Naive thymus-derived CD4-positive, alpha-beta T cell (primary cell): ENCODE measurements at places on chromosomes 6 and 20. TPM values are rescaled to one million over a fixed set of nuclear protein-coding genes. Genes with fewer than 3 reads are reported as not detected.

- H3K36me3 ChIP-seq, result no peaks in the 10 kb centered on the region
- H3K27ac ChIP-seq, result no peak overlapping the region
- H3K4me1 ChIP-seq, result peaks cover 3% of the 10 kb centered on the region
- no peaks in the 10 kb centered on the region for H3K27me3 ChIP-seq
- H3K4me3 ChIP-seq, result no peak overlapping the region
- no peak for DNase-seq
These were observed 9.5 kb downstream of the HSPA12B start for GRCh38 chr20:3741836-3742458.

- no peak overlapping the region for H3K4me3 ChIP-seq
- H3K36me3 ChIP-seq, result no peaks in the 10 kb centered on the region
- DNase-seq, result no peak
- H3K27ac ChIP-seq, result no peak overlapping the region
These were observed 31.2 kb downstream of the MUC22 start for GRCh38 chr6:31041372-31041974.

GRCh38 chr6:168601111-168601510 is 160.1 kb downstream of the SMOC2 start:
- no peaks in the 10 kb centered on the region for H3K4me1 ChIP-seq
- no peaks in the 10 kb centered on the region for H3K36me3 ChIP-seq
- no peak overlapping the region for H3K4me3 ChIP-seq
- no peak overlapping the region for H3K27ac ChIP-seq

Gene RUNX2
- 2.3 TPM for polyA plus RNA-seq

GRCh38 chr6:66735106-66735890 is 1028.3 kb upstream of the EYS start:
- H3K4me1 ChIP-seq, result no peaks in the 10 kb centered on the region
- no peaks in the 10 kb centered on the region for H3K27me3 ChIP-seq
- no peak overlapping the region for H3K4me3 ChIP-seq
- no peak for DNase-seq

Gene GTSF1L
- not detected for polyA plus RNA-seq

DNA sequence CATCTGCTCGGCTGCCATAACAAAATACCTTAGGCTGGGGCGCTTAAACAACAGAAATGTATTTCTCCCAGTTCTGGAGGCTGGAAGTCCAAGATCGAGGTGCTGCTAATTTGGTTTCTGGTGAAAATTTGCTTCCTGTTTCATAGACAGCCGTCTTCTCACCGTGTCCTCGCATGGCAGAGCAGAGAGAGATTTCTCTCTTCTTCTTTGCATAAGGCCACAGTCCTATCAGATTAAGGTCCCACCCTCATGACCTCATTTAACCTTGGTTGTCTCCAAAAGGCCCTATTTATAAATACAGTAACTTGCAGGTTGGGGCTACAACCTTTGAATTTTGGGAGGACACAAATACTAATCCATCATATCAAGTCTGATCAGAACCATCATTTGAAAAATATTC is 544.3 kb downstream of the KIF16B start:
- no peaks in the 10 kb centered on the region for H3K4me1 ChIP-seq
- no peak overlapping the region for H3K4me3 ChIP-seq
- no peaks in the 10 kb centered on the region for H3K36me3 ChIP-seq

DNA sequence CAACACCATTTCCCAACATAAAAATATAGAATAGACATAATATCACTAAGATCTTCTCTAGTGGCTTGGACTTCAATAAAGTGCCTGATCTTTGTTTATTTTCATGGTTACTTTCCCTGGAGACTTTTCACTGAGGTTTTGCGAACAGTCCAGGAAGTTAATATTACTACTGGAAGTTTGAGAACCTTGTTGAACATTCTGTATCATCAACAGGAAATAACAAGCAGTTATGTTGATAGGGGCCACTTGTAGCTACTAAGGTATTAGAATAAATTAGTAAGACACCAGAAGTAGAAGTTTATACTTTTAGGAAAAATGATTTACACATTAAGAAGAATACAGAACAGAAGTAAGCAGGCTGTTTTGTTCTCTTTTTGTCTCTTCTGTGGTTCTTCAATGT is 180.2 kb downstream of the TFAP2B start:
- no peak overlapping the region for H3K27ac ChIP-seq
- H3K4me1 ChIP-seq, result no peaks in the 10 kb centered on the region
- H3K4me3 ChIP-seq, result no peak overlapping the region
- H3K27me3 ChIP-seq, result no peaks in the 10 kb centered on the region
- no peak for DNase-seq

Gene TFAP2B
- not detected for polyA plus RNA-seq

Gene NMBR
- polyA plus RNA-seq, result not detected

DNA sequence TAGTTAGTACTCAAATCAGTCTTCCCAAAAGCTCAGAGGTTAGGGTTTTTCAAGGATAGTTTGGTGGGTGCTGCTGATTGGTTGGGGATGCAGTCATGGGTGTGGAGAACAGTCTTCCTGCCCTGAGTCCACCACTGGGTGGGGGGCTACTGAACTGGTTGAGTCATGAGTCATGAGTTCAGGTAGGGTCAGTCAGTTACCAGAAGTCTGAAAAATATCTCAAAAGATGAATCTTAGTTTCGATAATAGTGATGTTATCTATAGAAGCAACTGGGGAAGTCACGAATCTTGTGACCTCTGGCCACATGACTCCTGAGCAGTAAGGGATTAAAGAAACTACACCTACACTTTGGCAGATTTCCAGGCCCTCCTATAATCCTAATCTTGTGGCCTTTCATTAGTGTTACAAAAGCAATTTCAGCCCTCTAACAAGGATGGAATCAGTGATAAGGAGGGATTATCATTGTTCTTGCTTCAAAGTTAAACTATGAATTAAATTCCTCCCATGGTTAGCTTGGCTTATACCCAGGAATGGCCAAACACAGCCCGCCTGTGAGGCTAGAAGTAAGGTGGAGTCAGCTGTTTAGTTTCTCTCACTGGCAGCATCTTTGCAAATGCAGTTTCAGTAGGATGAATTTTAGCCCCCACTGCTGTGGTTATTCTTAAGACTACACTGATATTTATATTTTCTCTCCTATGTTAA is 33.3 kb upstream of the NKAIN2 start:
- no peaks in the 10 kb centered on the region for H3K36me3 ChIP-seq
- H3K4me3 ChIP-seq, result no peak overlapping the region
- DNase-seq, result no peak
- no peak overlapping the region for H3K27ac ChIP-seq
- H3K4me1 ChIP-seq, result no peaks in the 10 kb centered on the region

DNA sequence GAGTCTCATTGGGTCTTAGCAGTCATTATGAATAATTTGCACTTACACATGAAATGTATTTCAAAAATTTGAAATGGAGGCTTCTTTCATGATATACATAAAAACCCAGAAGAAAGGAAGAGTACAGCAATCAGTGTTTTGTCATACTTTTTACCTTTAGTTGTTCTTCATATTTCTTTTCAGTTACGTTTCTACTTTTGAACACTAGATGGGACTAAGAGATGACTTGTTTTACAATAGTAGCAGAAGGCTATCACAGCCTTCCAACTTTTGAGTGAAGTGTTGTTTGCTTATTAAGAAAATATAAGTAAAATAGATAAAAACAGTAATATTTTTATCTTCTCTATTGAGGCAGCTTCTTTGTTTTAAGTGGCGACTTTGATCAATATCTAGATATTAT is 58.1 kb downstream of the L3MBTL3 start:
- H3K27me3 ChIP-seq, result no peaks in the 10 kb centered on the region
- no peak overlapping the region for H3K4me3 ChIP-seq
- H3K27ac ChIP-seq, result no peak overlapping the region
- DNase-seq, result no peak
- no peaks in the 10 kb centered on the region for H3K4me1 ChIP-seq
- peaks cover 3% of the 10 kb centered on the region for H3K36me3 ChIP-seq

GRCh38 chr6:160999516-160999915 is 7.9 kb downstream of the MAP3K4 start:
- no peaks in the 10 kb centered on the region for H3K36me3 ChIP-seq
- H3K4me3 ChIP-seq, result no peak overlapping the region
- no peaks in the 10 kb centered on the region for H3K27me3 ChIP-seq

DNA sequence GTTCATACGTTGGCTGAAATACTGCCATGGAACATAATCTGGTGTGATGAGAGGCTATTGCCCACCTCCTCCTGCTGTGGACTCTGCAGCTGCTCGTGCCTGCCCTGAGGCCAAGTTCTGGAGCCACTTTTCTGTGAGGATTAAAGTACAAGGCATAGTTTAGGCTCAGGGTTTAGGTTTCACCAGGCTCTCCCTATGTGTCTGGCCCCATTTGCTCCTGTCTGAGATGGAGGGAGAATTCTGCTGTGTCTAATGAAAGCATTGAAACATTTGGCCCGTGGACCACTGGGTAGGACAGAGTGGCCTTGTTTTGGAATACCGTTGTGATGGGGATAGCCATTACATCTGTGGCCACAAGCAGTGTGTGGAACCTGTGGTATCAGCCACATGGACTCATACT is 5.9 kb downstream of the WRNIP1 start:
- H3K4me3 ChIP-seq, result no peak overlapping the region
- no peaks in the 10 kb centered on the region for H3K27me3 ChIP-seq
- H3K27ac ChIP-seq, result no peak overlapping the region
- H3K36me3 ChIP-seq, result peaks cover 9% of the 10 kb centered on the region

Gene BTNL2
- not detected for polyA plus RNA-seq

DNA sequence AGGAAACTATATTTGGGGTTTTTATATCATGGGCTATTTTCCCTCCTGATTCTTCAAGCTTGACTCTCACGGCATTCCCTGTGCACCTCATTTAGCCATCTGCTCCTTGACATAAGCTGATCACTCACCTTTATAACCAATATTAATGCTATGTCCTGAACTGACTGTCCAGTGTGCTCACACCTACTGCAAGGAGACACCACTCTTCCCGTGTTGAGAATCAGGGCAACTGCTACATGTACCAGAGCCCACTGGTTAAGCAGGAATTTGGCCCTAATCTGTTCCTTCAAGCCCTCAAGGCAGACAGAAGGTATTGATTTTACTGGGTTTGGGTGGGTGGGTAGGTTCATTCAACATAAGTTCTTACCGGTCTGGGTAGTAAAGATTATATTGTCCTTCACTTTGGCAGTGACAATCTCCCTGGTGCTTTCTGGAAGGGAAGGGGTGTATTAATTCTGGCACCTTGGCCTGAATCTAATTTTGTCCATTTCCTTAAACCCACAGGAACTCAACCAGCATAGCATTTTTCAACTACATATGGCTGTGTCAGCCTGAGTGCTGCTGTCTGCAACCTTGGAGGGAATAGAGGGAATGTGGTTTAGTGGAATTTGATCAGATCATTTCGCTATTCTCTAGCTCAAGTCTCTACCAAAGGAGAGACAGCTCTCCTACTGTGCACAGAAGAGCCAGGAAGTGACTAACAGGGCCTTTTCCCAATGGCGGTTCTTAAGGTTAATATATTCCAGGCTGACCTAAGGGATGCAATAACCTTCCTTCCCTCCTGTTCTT is 293.2 kb downstream of the BTBD9 start:
- DNase-seq, result no peak
- no peak overlapping the region for H3K27ac ChIP-seq
- H3K36me3 ChIP-seq, result no peaks in the 10 kb centered on the region
- H3K4me3 ChIP-seq, result no peak overlapping the region

DNA sequence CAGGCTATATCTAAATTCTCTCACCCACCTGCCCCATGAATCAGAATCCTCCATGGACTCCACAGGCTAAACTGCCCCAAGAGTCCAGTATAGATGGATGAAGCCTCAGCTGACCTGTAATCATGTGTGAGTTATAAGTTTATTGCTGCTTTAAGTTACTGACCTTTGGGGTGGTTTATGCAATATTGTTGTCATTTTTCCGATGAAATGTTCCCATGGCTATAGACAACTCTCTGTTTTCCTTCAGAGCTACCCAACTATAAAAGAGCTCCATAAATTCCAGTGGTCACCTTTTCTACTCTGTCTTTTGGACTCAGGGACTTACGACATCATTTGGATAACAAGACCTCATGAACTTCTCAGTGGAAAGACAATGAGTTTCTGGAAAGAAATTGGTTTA is 212.1 kb downstream of the BMP2 start:
- no peak for DNase-seq
- no peaks in the 10 kb centered on the region for H3K36me3 ChIP-seq
- H3K27me3 ChIP-seq, result no peaks in the 10 kb centered on the region
- H3K4me1 ChIP-seq, result no peaks in the 10 kb centered on the region

GRCh38 chr20:19661717-19662636 is 96.1 kb upstream of the RIN2 start:
- no peaks in the 10 kb centered on the region for H3K27me3 ChIP-seq
- H3K27ac ChIP-seq, result no peak overlapping the region
- H3K4me3 ChIP-seq, result no peak overlapping the region
- H3K4me1 ChIP-seq, result no peaks in the 10 kb centered on the region
- H3K36me3 ChIP-seq, result no peaks in the 10 kb centered on the region

DNA sequence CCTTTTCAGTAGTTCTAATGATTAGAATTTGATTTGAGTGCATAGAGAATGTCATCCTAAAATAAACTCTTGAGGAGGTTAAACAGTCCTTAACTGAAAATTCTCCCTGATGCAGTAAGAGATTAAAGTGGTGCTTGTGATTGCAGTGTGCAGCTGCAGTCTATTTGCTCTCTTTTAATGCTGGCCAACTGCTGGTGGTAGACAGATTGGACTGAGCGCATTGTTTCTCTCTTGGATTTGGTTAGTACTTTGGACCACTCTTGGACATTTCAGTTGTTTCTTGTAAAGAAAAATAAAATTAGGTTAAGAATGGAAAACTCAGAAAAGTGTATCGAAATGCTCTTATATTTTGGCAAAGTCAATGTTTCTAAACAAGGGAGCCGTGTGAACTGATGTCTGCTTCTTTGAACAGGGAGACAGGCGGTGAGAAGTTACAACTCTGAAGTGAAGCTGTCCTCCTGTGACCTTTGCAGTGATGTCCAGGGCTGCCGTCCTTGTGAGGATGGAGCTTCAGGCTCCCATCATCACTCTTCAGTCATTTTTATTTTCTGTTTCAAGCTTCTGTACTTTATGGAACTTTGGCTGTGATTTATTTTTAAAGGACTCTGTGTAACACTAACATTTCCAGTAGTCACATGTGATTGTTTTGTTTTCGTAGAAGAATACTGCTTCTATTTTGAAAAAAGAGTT is 127.2 kb downstream of the CD109 start:
- DNase-seq, result no peak
- H3K36me3 ChIP-seq, result no peaks in the 10 kb centered on the region
- H3K27me3 ChIP-seq, result no peaks in the 10 kb centered on the region
- no peaks in the 10 kb centered on the region for H3K4me1 ChIP-seq

- no peaks in the 10 kb centered on the region for H3K27me3 ChIP-seq
- H3K36me3 ChIP-seq, result no peaks in the 10 kb centered on the region
- DNase-seq, result peak; percentile 35
- peaks cover 15% of the 10 kb centered on the region for H3K4me1 ChIP-seq
- no peak overlapping the region for H3K27ac ChIP-seq
- H3K4me3 ChIP-seq, result peak overlapping the region; percentile 11
These were observed 8.3 kb upstream of the NCOA3 start for GRCh38 chr20:47493175-47493962.

GRCh38 chr6:170176136-170176897 is 114.6 kb downstream of the DLL1 start:
- no peak overlapping the region for H3K27ac ChIP-seq
- no peak for DNase-seq
- H3K4me1 ChIP-seq, result no peaks in the 10 kb centered on the region
- H3K36me3 ChIP-seq, result no peaks in the 10 kb centered on the region
- no peaks in the 10 kb centered on the region for H3K27me3 ChIP-seq

Gene LY86
- polyA plus RNA-seq, result 9.7 TPM

Gene MYB
- polyA plus RNA-seq, result 2.9 TPM

- H3K4me3 ChIP-seq, result no peak overlapping the region
- no peak overlapping the region for H3K27ac ChIP-seq
- no peak for DNase-seq
- peaks cover 17% of the 10 kb centered on the region for H3K36me3 ChIP-seq
- no peaks in the 10 kb centered on the region for H3K27me3 ChIP-seq
These were observed 14.0 kb downstream of the PPARD start for GRCh38 chr6:35356391-35356790.
